ENCODE measurements at places on chromosomes 16 and 17.

GRCh38 chr17:34110315-34110714 lies 144.8 kb upstream of the CCL2 start:
- DNase-seq: no peak

DNA sequence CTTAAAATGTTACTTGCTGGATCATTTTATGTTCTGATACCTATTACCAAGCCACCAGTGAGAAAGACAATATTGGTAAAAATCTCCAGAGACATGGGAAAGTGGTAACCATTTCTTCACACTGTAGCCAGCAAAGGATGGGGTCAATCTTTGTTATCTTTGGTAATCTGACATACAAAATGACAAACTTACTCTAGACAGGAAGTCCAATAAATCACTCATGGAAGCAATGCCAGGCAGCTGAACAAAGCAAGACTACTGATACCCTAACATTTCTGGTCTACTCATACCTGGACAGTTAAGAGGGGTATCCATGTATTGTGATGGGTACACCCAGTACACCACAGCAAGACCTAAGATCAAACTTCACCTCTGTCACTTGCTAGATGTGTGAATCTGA lies 19.0 kb downstream of the GRB2 start:
- no peak for DNase-seq

GRCh38 chr16:48160575-48160974 lies 4.8 kb upstream of the ABCC12 start:
- peak; percentile 61 for DNase-seq

GRCh38 chr17:8155231-8155995 lies 3.2 kb upstream of the PER1 start:
- DNase-seq: no peak

DNA sequence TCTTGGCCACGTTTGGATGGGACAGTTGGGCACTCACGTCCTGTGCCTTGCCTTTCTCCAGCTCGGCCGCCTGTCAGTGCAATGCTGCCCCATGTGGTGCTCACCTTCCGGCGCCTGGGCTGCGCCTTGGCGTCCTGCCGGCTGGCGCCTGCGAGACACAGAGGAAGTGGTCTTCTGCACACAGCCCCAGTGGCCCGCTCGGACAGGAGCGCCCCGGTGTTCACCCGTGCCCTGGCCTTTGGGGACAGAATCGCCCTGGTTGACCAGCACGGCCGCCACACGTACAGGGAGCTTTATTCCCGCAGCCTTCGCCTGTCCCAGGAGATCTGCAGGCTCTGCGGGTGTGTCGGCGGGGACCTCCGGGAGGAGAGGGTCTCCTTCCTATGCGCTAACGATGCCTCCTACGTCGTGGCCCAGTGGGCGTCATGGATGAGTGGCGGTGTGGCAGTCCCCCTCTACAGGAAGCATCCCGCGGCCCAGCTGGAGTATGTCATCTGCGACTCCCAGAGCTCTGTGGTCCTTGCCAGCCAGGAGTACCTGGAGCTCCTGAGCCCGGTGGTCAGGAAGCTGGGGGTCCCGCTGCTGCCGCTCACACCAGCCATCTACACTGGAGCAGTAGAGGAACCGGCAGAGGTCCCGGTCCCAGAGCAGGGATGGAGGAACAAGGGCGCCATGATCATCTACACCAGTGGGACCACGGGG lies 7.1 kb downstream of the ACSF3 start:
- no peak for DNase-seq

DNA sequence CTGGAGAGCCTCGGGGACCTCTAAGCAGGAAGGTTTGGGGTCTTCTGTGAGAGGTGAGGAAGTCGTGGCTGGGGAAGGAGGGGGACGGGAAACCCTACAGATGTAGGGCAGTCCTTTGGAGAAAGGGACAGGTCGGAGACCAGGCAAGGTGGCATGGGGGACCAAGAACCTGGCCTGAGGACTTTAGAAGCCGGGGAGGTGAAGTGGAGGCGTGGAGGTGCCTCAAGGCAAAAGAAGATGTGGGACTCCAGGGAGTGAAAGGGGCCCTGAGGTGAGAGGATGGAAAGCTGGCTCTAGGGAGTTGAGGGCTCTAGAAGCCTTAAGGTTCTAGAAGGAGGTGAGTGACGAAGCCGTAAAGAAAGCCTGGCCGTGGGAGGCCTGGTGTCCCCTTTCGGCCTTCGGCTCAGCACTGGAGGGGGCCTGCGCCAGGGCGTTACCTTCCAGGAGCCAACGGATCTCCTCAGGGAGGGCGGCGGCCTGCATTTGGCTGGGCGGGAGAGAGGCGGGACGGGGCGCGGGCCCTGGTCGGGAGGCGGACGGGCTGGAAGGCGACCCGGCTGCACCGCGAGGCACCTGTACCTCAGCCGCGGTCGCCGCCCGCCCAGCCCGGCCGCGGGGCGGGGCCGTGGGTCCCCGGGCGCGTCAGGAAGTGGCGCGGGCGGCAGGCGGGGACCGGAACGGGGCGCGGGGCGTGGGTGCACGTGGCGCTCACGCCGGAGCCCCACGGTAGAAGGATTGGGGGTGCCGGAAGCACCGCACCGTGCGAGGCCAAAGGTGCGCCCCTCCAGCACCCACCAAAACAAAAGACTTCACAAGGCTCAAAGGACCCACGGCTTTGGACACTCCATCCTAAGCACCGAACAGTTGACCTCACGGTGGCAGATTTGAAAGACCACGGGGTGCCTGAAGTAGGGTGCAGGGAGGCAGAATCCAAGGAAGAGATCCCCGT lies at the start of gene SKAP1:
Gene SKAP1 (minus strand): TSS at position 577 of the 949 bp plus-strand sequence.
- DNase-seq: no peak

DNA sequence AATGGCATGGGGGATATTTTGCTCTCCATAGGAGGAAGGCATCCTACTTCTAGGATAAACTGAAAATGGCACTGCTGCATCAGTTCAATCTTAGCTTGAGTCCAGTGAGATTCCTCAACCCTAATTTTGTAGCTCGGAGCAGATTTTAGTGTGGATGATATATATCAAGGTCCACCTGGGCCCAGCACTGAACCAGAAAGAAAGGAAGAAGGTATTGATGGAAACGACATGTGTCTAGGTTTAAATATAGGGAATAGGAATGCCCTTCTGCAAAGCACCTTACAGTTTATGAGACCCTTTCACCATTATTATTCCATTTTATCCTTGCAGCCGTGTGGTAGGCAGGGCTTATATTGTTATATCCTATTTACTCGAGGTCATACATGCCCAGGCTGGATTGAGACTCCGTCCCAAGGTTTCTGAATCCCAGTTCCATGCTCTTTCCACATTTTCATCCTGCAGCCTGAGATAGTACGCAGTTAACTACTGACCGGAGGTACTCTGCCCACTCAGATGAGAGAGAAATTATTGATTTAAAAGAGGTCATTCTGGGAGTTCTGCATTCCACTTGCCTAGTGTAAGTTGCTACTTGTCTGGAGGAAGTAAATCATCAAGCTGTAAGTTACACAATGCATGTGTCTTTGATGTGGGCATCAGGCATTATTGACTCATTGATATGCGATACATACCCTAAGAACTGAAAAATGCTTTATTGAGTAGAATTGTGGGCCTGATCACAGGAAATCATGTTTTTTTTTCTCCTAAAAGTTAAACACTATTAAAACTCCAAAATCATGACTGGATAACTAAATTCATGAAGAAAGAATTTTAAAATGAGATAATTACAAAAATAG lies 10.1 kb downstream of the KRT39 start:
- peak; percentile 83 for DNase-seq

- DNase-seq: no peak
Measured at GRCh38 chr17:58282442-58282841, 1.7 kb upstream of the MPO start.

DNA sequence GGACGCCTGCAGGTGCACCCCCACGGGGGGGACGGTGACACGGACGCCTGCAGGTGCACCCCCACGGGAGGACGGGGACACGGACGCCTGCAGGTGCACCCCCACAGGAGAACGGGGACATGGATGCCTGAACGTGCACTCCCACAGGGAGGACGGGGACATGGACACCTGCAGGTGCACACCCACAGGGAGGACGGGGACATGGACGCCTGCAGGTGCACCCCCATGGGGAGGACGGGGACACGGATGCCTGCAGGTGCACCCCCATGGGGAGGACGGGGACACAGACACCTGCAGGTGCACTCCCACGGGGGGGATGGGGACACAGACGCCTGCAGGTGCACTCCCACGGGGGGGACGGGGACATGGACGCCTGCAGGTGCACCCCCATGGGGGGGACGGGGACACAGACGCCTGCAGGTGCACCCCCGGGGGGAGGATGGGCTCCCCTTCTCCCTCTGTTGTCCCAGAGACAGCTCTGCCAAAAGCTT lies 114.5 kb upstream of the METRNL start:
- no peak for DNase-seq

DNA sequence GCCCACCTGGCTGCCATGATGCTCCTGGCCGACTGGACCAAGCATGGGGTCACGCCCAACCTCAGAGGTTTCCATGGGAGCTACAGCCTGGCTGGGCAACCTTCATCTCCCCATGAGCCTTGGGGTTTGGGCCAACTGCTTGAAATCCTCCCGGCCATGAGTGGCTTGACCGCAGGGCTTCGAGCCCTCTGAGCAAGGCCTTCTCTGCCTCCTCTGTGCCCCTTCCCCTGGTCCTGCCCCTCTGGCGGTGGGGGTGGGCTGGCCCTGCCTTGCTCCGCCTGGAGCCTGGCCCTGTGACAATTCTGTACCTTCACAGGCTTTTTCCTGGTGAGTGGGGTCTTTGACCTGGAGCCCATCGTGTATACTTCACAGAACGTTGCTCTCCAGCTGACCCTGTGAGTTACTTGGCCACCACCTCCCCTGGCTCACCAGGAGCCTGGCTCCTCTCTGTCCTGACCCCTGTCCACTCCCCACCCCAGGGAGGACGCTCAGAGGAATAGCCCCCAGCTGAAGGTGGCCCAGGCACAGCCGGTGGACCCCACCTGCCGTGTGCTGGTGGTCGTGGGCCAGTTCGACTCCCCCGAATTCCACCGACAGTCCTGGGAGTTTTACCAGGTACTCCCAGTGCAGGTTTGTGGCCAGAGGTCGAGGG lies 8.8 kb upstream of the BIRC5 start:
- DNase-seq: no peak
